NCI-H1105 (cell line): ENCODE measurements at places on chromosomes 7 and 10.
A peak's percentile ranks its signal among the peaks of the same experiment; 100 is the strongest.

- no peak for DNase-seq
Observed at GRCh38 chr7:46811529-46811928, 770.4 kb downstream of the TNS3 start.

DNA sequence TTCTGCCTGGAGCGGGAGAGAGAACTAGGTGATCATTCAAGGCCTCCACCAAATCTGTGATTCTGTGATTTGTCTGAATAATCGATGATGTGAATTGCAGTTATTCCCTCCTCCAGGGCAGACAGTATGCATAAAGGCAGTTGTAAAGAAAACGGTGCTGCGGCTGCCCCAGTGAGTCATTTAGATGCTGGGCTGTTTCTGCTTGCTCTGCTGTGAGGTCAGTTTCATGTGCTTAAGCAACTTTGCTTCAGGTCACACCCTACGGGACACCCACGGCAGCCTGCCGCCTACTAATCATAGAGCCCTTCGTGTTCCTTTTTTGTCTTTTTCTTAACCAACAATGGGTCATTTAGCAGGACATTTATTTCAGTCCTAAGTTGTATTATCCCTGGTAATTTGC lies 158.1 kb upstream of the PITRM1 start:
- no peak for DNase-seq

DNA sequence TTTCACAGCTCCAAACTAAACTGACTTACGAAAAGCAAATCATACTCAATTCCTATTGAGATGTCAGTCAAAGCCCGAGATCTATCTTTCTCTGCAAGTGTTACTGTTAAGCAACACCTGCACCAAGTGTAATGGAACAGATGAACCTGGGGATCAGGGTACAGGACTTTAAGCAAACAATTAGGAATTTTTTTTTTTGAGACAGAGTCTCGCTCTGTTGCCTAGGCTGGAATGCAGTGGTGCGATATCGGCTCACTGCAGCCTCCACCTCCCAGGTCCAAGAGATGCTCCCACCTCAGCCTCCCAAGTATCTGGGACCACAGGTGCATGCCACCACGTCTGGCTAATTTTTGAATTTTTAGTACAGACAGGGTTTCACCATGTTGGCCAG lies 14.9 kb downstream of the YWHAG start:
- no peak for DNase-seq

- no peak for DNase-seq
Observed at GRCh38 chr10:25766687-25767221, 167.3 kb upstream of the MYO3A start.

DNA sequence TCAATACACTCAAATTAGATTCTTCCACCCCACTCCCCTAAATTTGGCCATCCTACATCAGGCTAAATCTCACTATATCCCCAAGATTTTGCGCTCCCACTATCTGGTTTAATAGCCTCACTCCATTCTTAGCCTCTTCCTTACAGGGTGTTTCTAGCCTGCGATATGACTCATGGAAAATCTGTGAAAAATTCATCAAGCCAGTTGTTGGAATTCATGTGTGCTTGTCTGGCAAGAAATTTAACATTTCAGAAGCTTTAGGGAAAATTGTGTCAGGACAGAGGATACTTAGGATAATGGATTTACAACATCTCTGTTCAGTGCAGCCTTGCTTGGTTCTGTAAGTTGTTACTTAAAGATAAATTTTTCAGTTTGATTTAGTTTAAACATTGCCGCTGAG lies 1249.9 kb upstream of the AUTS2 start:
- DNase-seq = no peak

DNA sequence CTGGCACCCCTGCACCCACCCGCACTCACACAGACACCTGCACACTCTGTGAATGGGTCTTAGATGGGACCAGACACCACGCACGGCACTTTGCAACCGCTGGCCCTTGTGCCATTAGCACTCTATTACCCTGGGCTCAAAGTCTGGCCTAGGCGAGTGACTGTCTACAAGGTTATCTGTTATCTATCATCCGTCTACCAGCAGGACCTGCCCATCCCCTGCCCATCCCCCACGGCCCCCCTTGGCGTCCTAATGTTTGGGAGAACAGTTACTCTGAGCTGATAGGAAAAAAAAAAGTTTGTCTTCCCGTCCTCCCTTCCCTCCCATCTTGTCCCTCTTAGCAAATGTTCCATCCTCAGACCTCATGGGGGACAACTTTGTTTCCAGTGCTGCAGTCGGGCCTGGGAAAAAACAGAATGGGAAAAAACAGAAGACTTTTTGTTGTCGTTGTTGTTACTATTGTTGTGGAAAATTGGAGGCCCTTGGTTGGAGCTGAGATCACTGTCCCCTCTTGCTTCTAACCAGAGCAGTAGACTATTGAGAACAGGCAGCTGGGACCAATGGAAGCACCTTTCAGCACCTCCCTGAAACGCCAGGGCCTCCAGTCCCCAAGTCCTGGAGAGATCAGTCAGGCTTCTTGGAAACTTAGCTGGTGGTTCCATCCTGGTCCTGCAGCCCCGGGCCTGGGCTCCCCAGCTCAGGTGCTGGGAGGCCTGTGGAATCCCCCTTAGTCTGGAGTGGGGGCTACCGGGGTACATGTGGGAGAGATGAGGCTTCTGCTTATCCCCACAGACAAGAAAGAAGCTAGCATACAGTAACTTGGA lies 12.2 kb downstream of the UNCX start:
- DNase-seq = no peak

DNA sequence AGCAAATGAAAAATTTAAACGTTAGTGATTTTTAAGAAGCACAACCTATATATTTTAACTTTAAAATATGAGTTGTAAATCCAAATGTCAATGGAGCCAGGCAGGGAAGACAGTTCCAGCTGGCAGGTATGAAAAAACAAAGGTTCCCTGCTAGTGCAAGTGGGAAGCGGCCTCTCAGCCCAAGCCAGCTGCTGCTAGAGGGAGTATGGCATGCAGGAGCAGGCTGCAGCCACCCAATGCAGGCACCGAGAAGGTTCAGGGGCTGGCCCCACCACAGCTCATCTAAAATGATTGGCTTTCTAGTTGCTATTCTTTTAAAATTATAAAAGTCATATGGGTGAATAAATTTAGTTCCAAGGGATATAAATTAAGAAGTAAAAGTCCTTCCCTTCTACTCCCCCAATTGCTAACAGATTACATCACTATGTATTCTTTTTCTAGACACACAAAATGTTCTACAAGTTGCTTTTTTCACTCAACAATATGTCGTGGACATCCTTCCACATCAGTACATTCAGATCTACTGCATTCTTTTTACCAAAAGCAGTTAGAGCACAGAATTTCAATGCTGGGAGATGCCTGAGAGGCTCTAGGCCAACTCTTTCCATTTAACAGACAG lies 69.3 kb downstream of the SGMS1 start:
- no peak for DNase-seq

DNA sequence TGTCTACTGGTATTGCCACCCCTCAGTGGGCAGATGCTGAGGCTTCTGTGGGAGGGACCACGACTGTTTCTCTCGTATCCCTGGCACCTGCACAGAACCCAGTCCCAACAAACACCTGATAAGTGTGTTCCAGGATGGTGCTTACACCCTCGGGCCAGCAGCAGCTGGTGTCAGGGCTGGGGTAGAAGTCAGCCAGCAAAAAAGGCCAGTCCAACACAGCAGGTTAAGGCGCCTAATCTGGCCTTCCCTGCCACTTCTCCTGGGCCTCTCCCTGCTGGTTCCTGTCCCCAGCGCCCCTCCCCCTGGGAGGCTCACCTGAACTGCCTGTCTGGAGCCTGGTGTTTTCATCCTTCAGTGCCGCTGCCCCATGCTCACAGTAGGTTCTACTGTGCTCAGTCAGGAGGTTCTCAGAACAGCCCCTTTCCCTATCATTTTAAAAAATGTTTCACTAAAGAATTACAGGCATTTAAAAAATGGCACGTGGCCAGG lies 20.0 kb downstream of the PODXL start:
- DNase-seq = no peak

DNA sequence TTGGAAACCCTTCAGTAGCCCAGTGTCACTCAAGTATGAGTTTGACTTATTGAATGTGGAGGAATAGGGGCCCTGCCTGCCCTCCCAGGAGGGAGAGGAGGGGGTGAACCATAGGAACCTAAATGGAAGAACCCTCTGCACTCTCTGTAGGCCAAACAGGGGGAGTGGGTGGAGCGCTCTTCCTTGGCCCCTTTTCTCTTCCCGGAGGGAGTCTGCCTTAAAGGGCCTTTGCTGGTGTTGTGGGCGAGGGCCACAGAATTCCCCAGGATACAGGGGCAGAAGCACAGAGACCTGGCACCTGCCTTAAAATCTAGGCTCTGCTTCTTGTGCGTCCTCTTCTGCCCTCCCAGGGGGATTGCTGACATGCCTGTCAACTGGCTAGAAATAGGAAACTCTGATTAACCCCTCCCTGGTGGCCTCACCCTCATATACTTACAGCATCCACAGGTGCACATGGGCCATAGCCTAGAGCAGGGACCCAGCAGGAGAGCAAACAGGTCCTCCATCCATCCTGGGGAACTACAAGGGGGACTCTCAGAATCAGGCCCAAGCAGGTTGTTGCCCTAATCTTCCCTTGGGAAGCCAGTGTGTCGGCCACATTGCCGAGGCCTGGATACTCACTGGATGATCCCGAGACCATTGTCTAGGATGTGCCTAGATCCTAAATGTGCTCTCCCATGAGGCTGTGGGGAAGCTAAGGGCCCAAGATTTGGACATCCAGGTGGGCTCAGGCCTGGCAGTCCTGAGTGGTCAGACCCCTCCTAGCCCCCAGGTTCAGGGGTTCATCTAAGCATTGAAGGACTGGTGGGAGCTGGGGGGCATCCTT lies 3.4 kb downstream of the TRIM8 start:
- no peak for DNase-seq

DNA sequence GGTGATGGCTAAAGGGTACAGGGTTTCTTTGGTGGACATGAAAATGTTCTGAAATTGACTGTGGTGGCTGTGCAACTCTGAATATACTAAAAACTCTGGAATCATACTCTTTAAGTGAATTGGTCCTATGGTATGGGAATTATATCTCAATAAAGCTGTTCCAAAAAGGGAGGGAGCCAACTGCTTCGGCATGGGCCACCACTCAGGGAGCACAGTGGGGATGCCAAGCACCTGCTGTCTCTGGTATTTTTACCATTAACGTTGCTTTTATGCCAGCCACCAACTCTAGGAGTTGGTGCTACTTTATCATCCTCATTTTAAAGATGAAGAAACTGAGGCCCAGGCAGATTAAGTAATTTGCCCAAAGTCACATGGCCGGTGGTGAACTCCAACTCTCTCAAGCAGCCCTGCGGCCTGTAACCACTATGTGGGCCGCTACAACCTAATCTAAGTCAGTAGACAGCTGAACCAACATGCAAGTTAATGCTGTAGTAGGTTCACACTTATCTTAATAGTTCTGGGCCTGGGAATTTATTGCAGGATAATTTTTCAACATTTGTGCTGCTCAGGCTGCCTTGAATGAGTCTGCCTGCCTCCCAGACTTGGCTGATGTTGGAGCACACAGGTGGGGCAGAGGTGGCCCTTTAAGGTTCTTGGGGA lies 20.8 kb downstream of the SH3PXD2A start:
- DNase-seq = no peak

GRCh38 chr7:140056431-140057142 lies 6.2 kb downstream of the PARP12 start:
- DNase-seq = no peak

GRCh38 chr7:121020249-121020988 lies 31.9 kb downstream of the CPED1 start:
- DNase-seq = no peak

GRCh38 chr7:85041605-85042216 lies 145.1 kb downstream of the SEMA3D start:
- peak; percentile 48 for DNase-seq

GRCh38 chr7:131488361-131488760 lies 68.1 kb downstream of the PODXL start:
- DNase-seq = no peak

DNA sequence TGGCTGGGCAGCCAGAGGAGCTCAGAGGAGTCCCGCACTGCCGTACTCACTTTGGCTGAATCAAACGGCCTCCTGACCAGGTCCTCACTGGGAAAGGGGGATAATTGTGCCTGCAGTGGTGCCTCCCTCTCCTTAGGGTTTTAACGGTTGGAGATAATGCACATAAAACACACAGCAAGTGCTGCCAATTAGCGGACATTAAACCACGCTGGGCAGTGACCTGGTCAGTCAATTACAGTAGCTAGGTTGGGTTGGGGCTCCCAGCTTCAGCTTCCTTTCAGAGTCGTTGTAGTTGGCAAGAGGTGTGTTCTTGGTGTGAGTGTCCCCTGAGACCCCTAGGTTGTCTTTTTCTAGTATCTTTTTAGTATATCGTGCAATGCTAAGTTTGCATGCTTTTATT lies 146.6 kb downstream of the C10orf105 start:
- DNase-seq = no peak

GRCh38 chr10:36416513-36416912 lies 708.9 kb upstream of the ANKRD30A start:
- DNase-seq = no peak

DNA sequence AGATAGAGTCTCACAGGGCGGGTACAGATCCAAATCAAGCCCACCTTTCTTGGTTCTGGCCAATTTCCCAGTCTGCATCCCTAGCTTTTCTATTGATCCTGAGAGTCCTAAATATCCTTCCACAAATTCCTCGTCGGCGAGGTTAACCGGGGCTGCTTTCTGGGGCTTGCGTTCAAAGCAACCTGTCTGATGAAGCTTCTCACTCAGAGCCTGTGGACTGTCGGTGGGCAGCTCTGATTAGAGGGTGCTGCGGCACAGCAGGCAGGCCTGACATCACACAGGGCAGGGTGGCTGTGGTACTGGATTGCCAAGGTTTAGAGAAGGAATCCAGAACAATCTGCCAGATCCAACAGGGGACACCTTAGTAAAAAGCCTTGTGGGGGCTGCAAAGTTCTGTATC lies 338.0 kb upstream of the ZMIZ1 start:
- no peak for DNase-seq

- no peak for DNase-seq
Observed at GRCh38 chr7:116782177-116782711, 80.1 kb upstream of the CAPZA2 start.

DNA sequence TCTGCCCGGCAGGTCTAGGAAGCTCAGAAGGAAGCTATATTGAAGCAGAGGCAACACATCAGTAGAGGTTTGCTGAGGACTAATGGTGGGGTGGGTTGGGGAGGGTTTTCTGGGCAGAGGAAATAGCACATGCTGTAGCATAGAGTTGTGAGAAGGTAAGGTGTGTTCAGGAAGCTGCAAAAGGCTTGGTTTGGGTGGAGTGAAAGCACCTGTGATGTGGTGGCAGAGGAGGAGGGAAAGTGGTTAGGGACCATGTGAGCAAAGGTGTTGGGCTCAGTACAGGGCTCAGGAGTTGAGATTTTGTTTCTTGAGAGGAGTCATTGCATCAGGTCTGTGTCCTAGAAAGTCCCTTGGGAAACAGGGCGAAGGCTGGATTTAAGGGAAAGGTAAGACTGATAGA lies 294.6 kb downstream of the SORCS3 start:
- no peak for DNase-seq

- no peak for DNase-seq
Observed at GRCh38 chr7:99677013-99677647, 2.7 kb downstream of the CYP3A5 start.

DNA sequence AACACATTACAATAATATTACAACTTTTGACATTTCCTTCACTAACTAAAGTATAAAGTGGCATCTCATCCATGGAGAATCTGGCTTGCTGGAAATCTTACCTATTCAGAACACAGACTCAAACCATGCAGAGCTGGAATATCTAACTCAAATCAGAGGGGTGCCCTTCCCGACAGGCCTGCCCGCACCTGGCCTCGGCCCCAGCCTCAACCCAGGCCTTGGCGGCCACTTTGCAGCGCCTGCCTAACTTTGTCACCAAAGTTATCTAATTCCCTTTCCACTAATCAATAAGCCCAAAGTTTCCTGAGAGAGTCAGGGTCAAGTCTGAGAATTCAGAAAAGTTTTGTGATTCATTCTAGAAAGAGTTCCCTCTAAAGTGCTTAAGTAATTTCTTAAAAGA lies 212.9 kb downstream of the COBL start:
- DNase-seq = no peak
